ENCODE measurements at places on chromosomes 3 and 15.

GRCh38 chr15:73712107-73712506, 27.9 kb downstream of the CD276 start:
- no peak for DNase-seq

DNA sequence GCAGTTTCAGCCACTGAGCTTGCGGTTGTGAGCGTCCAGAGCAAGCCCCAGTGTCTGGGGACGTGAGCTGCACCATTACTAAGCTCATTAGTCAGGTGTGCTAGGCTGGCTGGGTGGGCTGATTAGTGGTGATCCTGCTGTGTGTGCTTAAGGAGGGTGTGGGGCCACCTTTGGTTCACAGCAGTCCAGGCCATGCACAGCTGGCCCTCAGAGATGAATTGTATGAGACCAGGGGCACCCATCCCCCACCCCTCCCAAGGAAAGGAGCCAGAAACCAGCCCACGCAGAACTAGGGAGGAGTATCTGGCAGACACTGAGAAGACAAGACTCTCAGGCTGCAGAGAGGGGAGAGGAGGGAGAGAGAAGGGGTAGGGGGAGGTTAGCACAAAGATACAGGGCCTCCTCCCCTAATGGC, 3.8 kb downstream of the TYRO3 start:
- DNase-seq, result no peak

- no peak for DNase-seq
Observed at GRCh38 chr15:83652626-83653204, 1.2 kb upstream of the ADAMTSL3 start.

DNA sequence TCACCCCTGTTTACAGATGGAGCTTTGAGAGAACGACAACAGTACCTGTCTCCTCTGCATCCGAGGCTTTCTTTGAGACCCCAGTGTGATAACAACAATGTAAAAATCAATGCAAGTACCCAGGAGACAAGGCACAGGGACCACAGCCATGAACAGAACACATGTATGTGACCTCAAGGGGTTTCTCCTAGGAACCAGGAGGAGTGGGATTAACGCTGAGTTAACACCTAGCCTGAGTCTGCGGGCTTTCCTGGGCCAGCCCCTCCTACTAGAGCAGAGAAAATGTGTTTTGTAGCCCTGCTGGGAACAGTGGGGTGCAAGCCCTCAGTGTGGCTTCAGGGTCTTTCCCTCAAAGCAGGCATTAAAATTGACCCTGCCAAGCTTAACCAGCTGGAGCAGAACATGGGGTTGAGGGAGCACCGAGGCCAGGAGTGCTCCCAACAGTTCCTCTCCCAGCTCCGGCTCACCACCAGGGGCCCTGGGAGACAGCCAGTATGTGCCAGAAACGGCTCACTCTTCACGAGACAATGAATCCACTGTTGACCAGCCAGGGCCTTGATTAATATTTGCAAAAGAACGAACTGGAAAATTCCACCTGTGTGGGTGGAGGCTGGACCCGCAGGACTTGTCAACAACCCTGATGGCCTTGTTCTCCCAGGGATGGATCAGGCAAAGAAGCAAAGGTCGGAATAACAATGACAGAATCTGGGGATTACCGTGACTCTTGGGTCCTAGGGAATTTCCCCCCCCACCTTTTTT, 3.6 kb downstream of the CHDH start:
- DNase-seq, result no peak

DNA sequence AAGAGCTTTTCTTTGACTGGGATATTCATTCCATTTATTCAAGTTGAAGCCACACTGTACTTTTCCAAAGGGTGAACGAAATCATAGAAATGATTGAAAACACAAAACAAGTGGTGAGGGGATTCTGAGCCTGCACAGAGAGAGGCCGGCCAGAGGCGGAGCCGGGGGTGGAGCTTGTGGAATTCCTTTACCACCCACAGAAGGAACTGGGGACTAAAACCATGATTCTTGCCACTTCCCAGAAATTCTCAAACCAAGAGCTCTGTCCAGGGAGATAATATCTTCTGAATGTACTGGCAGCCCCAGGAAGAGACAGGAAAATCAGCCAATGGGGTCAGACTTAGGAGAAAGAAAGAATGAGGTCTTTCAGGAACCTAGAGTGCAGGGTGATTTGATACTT, 20.8 kb downstream of the FBN1 start:
- no peak for DNase-seq

- DNase-seq, result no peak
Observed at GRCh38 chr15:88990185-88990679, 77.1 kb upstream of the MFGE8 start.

DNA sequence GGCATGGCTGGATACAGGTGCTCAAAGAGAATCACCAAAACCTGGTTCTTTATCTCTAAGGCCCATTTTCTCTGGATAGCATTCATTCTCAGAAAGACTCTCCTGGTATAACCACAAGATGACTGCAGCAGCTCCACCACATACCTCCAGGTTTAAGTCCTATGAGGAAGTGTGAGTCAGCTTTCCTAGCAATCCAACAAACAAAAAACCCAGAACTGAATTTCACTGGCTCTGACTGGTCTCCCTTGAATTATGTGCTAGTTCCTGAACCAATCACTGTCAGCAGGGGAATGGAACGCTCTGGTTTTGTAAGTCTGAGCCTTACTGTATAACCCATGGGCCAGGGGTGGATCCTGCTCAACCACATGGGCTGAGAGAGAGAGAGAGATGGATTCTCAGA, 27.2 kb downstream of the MRPL46 start:
- DNase-seq, result no peak

DNA sequence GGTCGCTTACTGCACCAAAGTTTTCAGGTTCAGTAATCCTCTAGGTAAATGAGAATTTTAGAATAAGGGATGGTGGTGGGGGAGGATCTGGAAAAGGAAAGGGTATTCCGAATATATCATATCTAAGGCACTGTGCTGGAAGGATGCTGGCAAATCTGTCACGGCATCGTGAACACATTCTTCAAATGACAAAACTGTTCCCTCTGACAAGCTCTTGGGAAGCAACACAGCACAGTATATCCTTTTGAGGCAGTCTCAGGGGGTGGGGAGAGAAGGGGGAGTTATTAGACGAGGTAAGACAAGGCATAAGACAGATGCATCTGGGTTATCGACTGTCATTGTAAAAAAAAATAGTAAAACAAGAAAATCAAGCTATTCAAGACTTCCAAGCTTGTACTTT, 289.6 kb upstream of the LRRN1 start:
- no peak for DNase-seq

GRCh38 chr3:135844386-135844785, 121.1 kb upstream of the PPP2R3A start:
- no peak for DNase-seq

DNA sequence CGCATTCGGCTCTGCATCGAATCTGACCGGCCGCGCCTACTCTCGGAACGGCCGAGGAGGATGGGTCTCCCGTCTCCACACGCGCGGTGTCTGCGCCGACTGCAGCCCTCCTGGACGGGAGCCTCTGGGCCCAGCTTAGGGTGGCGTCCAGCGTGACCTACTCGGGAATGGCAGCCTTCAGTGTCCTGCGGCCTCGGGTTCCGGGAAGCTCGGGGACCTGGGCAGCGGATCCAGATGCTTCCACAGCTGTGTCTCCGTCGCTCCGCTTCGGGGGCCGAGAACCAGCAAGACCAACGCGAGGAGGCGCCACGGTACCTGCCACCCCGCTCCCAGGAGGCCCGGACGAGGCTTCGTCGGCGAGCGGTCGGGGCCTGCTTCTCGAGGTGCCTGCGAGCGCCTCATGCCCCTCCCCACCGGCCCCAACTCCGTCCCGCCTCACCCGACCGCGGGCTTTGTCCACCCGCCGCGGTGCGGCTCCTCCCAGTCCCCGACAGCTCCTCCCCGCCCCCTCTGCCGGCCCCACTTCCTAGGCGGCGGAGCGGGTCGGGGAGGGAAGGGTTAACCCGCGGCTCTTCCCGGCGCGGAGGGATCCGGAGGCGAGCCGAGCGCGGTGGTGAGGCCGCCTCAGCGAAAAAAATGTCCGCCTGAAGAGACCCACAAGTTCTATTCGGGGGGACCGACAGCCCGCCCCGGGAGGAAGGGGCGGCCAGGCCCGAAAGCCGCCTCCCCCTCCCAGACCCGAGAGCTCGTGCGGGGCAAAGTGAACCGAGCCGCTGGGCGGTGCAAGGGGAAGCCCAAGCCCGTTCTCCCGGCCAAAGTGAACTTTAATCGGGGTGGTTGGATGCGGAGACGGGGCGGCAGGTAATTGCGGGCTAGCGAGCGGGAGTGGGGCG, at the start of gene TCF12:
Gene TCF12, plus strand, starts transcription at position 599 of the 893 bp plus-strand sequence. CDS start 1,270 bp downstream, outside the sequence.
- peak; percentile 91 for DNase-seq

DNA sequence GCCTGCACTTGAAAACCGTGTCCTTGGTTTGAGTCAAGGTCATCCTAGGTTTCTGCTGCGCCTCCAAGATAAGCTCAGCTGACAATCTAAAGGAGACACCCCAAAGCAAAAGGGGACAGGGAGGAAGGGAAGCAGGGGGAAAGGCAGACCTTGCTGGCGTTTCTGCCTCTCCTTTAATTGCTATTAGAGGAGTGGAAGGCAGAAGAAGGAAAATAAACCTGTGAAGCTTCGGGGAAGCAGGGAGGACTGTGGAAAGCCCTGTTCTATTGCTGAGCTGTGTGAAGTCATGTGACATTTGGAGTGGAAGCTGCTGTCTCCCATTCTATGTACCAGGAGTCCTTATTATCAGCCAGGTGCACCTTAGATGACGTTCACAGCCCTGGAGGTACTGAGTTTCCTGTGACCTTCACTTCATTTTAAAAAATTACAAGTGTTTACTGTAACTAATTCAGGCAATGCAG, 21.5 kb upstream of the CHD2 start:
- DNase-seq, result no peak

DNA sequence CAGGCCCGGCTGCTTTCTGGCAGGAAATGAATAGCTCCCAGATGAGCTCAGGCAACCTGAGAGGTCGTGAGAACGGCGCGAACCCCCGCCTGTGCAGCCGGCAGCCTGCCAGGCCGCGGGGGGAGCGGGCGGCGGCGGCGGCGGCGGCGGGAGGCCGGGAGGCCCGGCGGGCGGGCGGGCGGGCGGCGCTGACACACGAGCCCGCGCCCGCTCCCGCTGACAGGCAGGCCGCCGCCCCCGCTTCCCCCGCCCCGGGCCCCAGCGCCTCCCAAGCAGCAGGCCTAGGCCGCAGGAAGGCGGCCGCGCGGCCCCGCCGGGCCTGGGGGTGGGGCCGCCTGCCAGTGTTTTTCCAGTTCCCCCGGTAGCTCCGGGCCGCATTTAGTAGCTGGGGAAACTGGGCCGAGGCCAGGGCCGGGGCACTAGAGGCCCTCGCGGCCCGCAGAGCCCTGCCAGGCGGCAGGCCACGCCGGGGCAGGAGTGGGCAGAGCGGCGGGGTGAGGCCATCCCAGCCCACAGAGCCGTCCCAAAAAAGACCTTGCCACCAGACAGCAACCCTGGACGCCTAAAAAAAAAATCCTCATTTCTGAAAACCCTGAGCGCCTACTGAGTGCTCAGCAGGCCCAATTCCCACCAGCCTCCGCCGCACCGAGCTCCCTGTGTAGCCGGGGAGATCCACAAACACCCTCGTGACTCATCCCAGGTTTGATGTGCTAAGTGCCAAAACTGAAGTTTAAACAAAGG, 5.6 kb downstream of the HES1 start:
- peak; percentile 28 for DNase-seq

DNA sequence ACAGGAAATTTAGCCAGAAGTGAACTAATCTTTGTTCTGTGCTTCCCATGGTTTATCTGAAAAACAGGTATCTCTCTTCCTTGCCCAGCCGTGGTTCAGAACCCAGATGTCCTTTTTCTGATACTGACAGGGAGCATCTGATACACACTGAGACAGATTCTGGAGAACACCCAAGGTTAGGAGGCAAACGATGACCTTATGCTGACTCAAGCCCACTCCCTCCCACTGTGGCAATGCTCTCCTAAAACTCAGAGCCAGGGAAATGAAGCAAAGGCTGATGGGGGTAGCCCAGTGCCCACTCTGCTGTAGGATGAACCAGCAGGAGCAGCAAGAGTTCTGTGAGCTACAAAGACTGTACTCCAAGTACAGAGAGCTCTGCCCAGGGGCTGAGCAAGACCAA, 225.1 kb downstream of the NTRK3 start:
- DNase-seq, result no peak

DNA sequence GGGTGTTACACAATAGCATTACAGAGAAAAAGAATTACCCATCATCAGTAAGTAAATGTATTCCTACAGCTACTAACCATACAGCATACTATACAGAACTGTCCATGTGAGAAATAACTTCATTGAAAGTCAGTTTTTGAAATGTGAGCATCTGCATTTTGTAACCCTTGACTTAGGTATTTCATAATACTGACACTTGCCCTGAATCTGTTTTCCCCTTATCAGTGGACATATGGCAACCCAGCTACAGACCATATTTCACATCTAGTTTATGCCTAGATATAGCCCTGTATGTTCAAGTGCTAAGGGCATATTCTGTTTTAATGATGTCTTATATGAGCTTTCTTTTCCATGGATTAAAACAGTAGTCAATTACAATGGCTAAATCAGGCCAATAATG, 297.6 kb downstream of the TBC1D5 start:
- no peak for DNase-seq

DNA sequence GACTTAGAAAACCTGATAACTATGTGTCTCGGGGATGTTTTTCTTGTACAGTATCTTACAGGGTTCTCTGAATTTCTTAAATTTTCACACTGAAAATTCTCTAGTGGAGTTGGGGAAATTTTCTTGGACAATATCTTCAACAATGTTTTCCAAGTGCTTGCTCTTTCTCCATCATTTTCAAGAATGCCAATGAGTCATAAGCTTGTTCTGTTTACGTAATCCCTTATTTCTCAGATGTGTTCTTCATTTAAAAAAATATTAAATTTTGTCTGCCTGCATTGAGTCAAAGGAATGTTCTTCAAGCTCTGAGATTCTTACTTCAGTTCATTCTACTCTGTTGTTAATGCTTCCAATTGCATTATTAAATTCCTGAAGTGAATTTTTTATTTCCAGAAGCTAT, 21.9 kb upstream of the PLSCR2 start:
- no peak for DNase-seq

- no peak for DNase-seq
Observed at GRCh38 chr3:155423526-155424322, 130.2 kb upstream of the STRIT1 start.

DNA sequence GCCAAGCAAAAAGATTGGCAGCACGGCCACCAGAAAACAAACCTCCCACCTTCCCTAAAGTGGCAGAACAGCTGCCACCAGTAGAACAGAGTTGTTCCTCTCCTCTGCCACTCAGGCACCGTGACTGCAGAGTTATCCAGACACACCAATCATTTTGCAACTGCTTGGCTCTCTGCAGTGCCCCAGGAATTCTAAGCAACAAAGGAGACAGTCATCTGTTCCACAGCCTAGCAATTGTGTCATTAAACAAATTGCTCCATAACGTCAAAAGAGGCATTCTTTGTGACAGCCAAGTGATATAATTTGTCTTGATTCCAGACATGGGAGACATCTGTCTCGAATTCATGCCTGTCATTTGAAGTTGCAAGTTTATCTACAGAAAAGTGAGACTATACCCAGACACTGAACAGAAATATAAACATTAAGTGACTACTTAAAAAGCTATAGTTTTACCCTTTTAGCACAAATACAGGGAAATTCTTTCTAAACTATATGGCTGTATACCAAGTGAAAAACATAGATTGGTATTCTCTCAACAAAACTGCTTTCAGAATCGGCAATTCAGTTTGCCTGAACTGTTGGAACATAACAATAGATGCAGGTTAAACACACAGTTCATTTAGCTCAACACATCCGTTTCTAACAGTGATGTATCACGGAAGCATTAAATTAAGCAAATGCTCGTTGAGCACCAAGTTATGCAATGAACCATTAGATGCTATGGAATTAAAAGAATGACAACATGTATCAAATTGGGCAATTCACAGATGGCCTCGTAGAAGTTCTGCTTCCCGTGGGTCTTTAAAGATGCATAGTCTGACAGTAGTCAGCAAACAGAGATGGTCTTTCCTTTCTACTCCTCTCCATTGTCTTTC, 281.3 kb downstream of the FGF12 start:
- no peak for DNase-seq
